ENCODE measurements at places on chromosomes 5 and 9.

GRCh38 chr5:74337984-74338310, 302.6 kb downstream of the ENC1 start:
- DNase-seq: no peak

DNA sequence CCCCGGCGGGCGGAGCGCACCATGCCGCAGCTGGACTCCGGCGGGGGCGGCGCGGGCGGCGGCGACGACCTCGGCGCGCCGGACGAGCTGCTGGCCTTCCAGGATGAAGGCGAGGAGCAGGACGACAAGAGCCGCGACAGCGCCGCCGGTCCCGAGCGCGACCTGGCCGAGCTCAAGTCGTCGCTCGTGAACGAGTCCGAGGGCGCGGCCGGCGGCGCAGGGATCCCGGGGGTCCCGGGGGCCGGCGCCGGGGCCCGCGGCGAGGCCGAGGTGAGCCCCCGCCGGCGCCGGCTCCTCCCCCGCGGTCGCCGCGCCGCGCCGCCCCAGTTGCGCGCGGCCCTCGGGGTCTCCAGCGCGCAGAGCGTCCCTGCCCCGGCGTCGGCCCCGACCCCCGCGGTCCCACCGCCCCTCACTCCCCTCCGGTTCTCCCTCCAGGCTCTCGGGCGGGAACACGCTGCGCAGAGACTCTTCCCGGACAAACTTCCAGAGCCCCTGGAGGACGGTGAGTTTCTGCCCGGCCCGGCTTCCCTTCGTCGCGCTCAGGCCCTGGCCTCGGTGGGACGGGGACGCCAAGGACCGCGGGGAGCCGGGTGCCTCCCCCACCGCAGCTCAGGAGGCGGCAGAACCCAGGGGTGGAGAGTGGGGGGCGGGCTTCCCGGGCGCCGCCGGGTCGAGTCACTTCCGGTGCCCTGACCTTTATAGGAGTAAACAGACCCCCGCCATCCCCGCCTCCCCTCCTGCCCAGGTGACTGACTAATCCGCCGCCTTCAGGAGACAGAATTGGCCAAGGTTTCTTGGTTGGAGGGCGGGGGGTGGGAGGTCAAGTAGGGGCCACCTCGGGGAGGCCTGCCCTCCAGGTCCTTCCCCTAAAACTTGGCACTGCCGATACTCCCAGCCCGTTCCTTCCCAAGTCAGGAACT, 665 bp downstream of the TCF7 start:
- peak; percentile 29 for DNase-seq

- DNase-seq: no peak
Observed at GRCh38 chr9:111056538-111056937, 18.3 kb upstream of the LPAR1 start.

DNA sequence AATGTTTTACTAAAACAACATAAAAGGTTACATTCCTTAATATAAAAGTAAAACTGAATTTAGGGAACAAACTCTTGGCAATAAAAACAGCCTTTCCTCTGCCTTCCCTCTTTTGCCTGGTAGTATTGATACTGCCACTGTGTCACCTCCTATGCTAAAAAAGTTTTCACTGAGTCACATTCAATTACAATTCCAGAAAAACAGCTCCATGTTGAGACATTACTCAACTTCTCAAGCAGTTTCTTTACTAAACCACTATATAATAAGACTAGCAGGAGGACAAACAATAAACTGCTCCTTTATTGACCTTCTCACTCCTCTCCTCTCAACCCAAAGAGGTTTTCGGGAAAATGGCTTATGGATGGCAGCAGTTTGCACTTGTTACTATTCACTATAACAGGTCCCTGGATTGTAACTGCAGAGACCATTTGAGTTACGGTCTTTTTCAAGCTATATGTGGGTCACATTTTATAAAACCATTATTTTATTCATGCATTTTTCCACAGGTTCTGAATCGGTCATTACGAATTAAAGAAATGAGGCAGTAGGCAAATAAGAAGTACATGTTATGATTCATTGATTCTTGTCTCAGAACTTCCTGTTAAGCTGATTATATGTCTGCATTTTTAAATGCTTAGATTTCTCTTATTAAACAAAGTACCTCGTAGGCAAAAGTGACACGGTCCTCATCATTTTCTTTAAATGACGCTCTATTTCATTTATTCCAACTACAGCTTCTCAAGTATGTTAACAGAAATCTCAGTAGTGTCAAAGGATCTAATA, 2.1 kb downstream of the ZDHHC21 start:
- DNase-seq: peak; percentile 79

DNA sequence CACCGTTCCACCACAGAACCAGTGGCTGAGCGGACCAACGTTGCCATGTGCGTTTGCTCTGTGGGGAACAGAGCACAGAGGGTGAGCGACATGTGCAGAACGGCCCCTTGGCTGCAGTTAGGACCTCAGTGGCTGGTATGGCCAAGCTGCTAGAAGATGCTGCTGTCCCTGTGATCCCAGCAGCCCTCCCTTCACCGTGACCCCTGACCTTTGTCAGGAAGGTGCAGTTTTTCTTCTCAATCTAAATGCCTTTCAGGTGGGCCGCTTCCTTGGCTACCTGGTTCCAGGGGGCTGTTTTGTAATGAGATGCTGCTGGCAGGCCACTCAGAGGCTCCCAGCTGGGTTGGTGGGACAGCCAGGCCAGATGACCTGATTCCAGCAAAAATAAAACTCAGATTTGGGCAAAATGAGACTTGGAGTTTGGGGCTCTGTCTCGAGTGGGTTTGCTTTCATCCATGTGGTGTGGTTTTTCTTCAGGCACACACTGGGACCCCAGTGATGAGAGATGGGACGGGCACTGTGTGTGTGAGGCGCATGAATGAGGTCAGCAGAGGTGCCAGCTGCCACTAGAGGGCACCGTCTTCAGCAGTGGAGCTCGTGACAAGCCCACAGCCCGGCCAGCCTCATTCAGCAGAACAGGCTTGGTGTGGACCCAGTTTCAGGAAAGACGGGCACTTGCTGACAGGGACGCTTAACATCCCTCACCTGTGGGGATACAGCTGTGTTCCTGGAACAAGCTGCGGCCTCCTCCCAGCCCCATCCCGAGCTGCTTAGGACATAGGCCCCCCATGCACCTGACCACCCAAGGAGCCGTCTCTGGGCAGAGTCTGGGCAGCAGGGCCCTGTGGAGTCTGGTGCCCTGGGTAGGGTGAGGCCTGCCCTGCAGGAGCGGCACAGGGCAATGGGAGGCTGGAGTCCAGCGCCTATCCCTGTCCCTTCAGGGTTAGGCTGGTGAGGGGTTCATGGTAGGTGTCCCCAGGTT, 4.1 kb downstream of the MRPS2 start:
- peak; percentile 84 for DNase-seq

GRCh38 chr5:76145945-76146344, 62.8 kb downstream of the SV2C start:
- DNase-seq: peak; percentile 41

GRCh38 chr5:65721720-65722574, at the start of the genes NLN and SGTB:
Gene NLN (plus strand): TSS chr5:65722205. CDS start chr5:65722374, 169 bp downstream.
Gene SGTB (minus strand): TSS chr5:65722109. CDS start chr5:65720807, 1,302 bp downstream.
- peak; percentile 82 for DNase-seq

All from RKO (cell line).